Astrocyte of the spinal cord (primary cell): ENCODE measurements at places on chromosomes 7 and 10.

- DNase-seq, result no peak
Measured at GRCh38 chr7:4111166-4111565, 570.9 kb upstream of the FOXK1 start.

- no peak for DNase-seq
Measured at GRCh38 chr7:21352540-21353387, 75.1 kb upstream of the SP4 start.

DNA sequence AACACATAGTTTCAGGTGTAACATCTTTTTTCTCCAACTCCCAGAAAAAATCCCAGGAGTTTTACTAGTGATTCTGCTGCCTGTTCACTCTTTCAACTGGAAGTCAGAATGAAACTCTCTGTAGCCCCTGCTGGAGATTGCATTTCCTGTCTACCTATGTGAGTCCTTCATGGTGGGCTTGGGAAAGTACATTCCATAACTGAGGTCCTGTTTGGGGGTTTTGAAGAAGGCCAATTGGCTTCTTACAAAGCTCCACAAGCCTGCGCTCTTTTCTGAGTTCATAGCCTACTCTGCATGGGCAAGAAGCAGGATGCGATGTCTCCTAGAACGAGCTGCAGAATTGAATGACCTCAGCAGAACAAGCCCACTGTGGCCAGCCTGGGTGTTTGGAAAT, 86.7 kb downstream of the LYZL2 start:
- no peak for DNase-seq

- DNase-seq, result no peak
Measured at GRCh38 chr10:14016011-14016536, 314.6 kb downstream of the FRMD4A start.

- DNase-seq, result no peak
Measured at GRCh38 chr7:4842319-4843064, 19.3 kb downstream of the PAPOLB start.

DNA sequence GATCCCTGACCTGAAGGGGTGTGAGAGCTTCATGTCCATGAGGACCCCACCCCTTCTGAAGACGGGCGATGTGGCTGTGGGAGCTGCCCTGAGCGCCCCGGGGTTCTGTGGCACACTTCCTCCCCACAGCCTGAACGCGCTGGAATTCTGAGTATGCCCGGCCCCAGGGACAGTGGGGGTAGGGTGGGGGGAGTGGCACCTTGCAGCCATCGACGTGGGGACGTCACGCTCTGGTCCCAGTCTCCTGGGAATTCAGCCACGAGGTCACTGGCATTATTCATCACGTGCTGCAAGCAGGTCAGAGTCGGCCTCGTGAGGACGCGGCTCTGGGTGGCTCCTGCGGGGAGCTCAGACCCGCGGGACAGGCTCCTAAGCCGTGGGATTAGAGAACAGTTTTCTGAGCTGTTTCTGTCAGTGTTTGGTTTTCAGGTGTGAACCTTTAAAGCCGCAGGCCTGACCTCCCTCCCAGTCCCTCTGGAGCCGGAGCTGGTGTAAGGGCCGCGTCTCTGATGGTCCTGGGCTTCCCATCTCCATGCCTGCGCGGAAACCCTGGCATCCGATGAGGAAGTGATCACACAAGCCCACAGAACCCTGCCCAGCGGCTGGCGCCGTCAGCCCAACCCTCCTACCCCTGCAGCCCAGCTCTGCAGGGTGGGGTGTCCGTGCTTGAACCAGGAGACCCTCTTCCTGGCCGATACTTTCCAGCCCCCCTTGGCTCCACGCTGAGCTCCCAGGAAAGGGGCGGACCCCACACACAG, 16.1 kb downstream of the GPR146 start:
- DNase-seq, result no peak

- DNase-seq, result no peak
Measured at GRCh38 chr10:123262456-123262855, 108.3 kb downstream of the BUB3 start.

DNA sequence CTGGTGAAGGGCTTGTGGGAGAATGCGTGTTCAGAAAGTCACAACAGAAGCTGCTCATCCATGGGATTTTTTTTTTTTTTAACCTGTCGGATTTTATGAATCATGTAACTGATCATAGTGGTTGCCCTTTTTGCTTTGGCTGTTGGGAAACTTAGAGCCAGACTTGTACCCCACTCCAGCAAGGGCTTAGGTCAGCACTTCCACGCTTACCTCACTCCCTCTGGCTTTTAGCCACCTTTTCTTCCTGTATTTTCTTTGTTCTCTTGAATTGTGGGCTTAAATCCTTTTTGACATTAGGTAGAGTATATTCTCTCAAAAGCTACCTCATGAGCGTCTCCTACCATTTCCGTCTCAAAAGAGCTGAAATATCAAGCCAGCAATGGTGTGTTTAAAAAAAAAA, 113.6 kb upstream of the BTBD16 start:
- DNase-seq, result no peak

GRCh38 chr7:55199418-55199817, 165.7 kb upstream of the LANCL2 start:
- DNase-seq, result no peak

DNA sequence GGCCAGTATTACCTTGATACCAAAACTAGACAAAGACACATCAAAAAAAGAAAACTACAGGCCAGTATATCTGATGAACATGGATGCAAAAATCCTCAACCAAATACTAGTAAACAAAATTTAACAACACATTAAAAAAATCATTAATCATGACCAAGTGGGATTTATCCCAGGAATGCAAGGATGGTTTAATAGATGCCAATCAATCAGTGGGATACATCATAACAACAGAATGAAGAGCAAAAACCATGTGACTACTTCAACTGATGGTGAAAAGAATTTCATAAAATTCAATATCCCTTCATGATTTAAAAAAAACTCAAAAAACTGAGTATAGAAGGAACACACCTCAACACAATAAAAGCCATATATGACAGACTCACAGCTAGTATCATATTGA, 25.2 kb upstream of the UBN2 start:
- DNase-seq, result no peak

DNA sequence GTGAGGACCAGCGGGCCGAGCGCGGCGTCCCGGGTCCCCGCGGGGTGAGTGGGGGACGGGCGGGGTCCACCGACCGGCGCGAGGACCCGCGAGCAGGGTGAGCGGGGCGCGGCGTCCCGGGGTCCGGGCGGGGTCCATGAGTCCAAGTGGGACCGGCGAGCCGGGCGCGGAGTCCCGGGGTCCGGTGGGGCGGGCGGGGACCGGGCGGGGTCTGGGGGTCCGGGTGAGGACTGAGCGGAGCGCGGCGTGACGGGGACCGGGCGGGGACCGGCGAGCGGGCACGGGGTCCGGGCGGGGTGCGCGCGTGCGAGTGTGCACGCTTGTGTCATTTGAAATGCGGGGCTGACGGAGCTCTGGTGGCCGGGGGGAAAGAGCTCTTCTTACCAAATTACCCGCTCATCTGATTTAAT, 765 bp downstream of the CELF2 start:
- DNase-seq, result no peak

- no peak for DNase-seq
Measured at GRCh38 chr10:131686781-131687420, 213.9 kb upstream of the PPP2R2D start.
